CD4-positive, CD25-positive, alpha-beta regulatory T cell (primary cell): ENCODE measurements at places on chromosomes 5 and 9.

DNA sequence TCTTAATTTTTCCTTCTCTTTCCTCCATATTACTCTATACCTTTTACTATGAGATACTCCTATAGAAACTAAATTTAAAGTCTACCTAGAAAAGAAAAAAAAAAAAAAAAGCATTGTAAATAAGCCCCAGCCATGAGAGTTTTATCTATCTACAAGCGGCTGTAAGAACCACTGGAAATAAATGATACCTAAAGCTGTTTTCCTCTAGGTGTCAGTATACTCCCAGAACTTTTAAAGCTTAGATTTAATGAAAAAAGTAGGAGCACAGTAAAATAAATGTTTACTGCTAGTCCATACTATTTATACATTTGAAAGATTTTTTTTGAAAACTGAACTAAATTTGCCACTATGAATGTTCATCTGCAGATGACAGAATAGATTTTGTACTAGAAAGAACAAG, 26.2 kb downstream of the TYRP1 start:
- no peak for DNase-seq

- DNase-seq = no peak
Observed at GRCh38 chr9:87497604-87498045, at the start of gene DAPK1. DAPK1 (plus strand) TSS chr9:87497867; CDS start chr9:87499078, 1,211 bp downstream.

DNA sequence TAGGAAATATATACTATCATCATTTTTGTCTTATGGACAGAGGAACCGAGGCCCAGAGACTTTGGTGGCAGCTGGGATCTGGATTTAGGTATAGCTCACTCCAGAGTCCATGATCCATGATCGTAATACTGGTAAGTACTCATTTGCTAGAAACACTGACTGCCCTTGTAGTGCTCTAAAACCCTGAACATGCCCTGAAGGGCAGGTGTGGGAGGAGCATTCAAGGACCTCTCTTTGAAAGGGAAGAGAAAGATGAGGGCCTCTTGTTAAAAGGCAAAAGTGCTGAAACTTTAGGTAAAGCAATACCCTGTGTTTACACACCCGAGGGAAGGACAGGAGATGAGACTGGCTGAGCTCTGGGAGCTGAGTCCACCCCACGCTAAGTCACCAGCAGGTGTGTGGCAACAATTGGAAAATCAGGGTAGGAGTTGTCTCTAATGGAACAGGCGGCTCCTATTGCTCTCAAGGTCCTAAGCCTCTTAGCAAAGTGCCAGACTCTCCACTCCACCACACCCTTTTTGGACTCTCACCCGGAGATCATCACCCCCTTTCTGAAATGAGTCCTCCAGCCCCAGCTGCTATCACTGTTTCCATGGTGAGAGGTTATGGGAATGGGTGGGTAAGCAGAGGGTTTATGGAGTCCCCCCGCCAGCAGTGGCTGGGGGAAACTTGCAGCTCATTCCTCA, 34.8 kb downstream of the TRPC7 start:
- DNase-seq = no peak

GRCh38 chr5:154868702-154869101, 10.3 kb downstream of the CNOT8 start:
- no peak for DNase-seq

- no peak for DNase-seq
Observed at GRCh38 chr9:7973123-7973522, 173.5 kb upstream of the DMAC1 start.

GRCh38 chr5:159442206-159442850, 112.0 kb upstream of the IL12B start:
- no peak for DNase-seq
